Left hindlimb (tissue), 1 donor: ENCODE measurements at places on chromosomes 7 and 10.

GRCh38 chr7:91098566-91098965 lies 165.7 kb upstream of the FZD1 start:
- no peak for DNase-seq

- no peak for DNase-seq
Measured at GRCh38 chr10:102959360-102959759, 41.3 kb downstream of the CNNM2 start.

DNA sequence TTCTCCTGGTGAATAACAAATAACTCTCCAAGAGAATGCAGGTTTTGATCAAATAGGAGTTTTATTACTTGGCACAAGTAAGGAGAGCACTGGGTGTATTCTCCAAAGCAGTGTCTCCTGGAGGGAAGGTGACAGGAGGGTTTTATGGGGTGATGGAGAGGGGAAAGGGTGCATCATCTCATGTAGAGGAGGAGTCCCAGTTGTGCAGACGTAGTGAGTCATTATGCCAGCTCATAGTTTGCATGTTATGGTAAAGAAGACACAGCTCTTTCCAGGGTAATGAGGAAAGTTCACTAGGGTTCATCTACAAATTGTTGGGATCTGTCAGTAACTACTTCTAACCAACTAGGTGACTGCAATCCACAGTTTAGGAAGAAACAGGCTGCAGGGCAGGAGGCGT lies 347.9 kb upstream of the MEOX2 start:
- DNase-seq: no peak

DNA sequence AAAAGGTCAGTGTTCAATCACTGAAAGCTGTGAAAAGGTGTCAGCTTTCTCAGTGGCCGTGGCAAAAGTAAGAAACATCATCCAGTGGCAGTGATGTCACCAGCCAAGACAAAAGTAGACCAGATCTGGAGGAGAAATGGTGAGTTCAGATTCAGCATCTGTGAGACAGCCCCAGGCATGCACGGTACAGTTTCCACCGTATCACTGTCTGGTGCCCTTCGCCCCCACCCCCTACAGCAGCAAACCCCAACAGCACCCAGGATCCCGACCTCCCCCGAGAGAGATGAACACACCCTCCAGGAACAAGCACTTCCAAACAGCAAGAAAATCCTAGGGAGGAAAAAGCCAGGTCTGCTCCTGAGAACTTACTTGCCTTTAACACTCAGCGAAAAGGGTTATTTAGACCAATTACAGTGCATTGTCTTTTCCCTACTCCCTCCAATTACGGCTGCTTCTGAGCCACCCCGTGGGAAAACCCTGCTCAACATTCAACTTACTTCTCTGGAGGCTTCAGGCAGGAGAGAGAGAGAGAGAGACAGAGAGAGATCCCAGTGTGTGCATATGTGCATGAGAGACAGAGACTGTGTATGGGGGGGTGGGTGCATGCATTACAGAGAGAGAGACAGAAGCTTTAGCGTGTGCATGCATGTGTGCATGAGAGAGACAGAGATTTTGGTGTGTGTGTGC lies 189.6 kb downstream of the GRID1 start:
- no peak for DNase-seq

DNA sequence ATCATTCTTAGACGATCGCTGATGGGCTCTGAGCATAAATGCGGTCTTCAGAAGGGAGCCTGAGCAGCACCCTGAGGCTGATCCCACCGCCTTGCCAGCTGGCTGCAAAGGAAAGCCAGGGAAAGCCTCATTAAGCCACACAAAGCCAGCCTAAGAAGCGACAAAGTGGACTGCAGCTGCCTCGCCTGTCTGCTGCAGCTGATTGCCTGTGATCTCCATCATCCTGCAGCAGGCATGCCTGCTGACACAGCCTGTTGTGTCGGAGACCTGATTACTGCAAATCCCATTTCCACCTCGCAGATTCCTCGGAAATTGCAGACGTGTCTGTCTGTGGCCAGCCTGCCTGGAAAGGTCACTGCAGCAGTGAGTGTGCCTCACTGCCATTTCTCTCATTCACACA lies 1087.0 kb upstream of the AUTS2 start:
- DNase-seq: no peak
